NCI-H187 treated with DMSO at 0.1 percent for 48 hours (cell line): ENCODE measurements at places on chromosomes 13 and 19.

- DNase-seq = no peak
Measured at GRCh38 chr13:42796747-42797356, 15.5 kb downstream of the FAM216B start.

DNA sequence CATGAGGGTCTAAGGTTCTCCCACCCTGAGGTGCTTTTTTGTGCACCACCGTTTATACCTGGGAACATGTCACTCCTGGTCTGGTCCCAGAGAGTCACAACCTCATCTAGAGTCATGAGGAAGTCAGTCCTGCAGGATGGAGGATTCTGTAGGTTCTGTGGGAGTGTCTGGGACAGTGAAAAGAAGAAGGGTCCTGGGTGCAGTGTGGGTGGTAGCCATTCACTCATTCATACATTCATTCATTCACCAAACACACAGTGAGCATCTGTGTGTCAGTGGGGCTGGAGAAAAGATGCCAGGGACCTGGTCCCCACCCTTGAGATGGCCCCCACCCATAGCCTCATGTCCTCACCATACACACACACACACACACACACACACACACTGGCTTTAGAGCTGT is 8.7 kb upstream of the CEACAM18 start:
- no peak for DNase-seq

DNA sequence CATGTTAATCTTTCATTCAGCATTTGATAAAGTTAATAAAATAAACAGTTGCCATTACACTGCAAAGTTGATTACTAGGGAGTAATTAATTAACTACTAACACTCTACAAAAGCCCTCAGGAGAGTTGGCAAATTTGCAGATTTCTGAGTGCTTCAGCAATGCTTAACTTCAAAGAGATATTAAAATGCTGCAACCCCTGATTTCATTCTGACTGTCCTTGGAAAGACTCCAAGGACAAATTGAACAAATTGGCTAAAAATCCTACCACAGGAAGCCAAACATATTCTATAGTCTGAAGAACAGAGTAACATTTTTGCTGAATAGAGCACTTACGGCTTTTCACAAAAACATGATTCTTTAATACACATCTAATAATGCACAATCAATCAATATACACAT is 1543.0 kb downstream of the SLITRK5 start:
- no peak for DNase-seq

GRCh38 chr13:27424246-27425157 is at the start of gene GTF3A:
Gene GTF3A, plus strand, starts transcription at chr13:27424619.
- DNase-seq = no peak

- no peak for DNase-seq
Measured at GRCh38 chr13:68254151-68254550, 1024.0 kb upstream of the PCDH9 start.

DNA sequence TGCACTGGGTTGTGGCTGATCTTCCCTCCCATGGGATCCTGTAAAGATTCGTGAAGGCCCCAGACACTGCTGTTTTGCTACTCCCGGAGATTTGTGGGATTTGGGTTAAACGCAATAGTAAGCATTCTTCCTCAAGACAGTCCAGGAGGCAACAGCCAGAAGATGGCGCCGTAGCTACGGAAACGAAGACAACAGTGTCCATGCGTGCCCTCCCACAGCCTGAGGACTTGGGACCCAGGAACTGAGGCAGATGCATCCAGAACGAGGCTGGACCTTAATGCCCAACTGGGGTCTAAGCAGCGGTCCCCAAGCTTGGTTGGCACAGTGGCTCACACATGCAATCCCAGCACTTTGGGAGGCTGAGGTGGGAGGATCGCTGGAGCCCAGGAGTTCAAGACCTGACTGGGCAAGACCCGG is 57.6 kb upstream of the ZNF507 start:
- no peak for DNase-seq

DNA sequence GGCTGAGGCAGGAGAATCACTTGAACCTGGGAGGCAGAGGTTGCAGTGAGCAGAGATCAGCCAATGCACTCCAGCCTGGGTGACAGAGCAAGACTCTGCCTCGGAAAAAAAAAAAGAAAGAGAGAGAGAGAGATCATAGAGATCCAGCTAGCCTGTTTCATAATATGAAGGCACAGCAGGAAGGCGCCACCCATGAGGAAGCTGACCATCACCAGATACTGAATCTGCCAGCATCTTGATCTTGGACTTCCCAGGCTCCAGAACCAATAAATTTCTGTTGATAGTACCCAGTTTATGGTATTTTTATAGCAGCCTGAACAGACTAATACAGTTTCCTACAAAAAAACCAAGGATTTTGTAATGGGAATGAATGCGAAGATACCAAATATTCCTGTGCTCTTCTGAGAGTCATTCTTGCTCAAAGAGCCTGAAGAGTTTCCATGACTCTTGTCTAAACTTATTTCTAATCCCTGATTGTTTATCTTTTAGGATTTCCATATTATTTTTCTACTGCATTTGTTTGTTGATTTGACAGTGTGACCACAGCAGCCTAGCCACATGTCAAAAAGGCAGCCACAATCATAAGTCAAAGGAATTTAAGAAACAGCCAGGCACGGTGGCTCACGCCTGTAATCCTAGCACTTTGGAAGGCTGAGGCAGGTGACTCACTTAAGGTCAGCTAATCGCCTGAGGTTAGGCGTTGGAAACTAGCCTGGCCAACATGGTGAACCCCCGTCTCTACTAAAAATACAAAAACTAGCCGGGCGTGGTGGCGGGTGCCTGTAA is 37.7 kb upstream of the PDCD5 start:
- DNase-seq = no peak

DNA sequence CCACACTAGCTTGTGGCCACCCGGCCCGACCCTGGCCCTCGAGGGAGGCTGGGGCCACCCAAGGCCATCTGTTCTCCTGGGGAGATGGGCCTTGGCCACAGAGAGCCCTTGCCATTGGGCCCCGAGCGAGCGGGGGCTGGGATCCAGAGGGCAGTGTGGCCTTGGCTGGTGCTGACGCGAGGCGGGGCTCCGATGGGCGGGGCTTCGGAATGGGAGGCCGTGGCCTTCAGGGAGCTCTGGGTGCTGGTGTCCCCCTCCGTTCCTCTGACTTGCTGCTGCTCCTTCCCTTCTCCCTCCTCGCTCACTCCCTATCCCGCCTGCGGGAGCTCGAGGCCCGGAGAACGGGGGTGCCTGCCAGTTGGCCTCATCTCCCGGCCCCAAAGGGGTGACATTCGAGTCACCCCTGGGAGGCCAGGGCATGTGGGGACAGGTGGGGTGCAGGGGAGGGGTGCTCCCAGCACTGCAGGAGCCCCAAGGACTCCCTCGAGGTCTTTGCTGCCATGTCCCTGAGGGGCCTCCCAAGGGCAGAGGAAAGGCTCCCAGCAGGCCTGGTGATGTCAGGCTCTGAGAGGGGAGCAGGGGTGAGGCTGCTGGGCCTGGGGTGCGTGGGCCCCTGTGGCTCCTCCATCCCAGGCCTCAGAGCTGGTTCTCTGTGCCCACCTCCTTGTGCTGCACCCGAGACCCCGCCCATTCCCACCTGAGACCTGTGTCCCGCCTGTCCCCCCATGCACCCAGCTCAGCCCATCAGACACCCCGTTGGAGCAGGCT is 4.2 kb downstream of the NCLN start:
- no peak for DNase-seq

DNA sequence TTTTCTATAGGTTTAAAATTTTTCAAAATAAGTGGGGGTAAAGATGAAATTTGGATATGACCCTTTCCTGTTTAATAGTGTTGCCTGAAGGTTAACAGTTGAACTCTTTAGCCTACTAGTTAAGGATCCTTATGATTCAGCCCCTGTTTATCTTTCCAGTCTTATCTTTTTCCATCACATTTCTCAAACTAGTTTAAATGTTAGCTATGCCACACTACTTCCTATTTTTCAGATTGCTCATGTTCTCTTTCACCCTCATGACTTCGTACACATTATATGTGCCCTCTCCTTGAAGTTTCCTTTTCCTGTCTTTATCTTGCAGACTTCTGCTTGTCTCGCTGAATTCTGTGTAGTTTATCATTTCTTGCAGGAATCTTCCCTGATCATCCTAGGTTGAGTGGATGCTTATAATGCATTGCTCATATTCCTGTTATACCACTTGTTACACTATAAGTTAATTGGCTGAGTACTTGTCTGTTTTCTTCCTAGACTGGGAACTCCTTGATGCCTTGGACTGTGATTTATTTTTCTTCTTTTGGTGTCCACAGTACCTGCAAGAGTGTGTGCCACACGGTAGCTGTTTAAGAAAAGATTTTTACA is 86.7 kb downstream of the FNDC3A start:
- no peak for DNase-seq

GRCh38 chr19:45290381-45290931 is 32.2 kb downstream of the CKM start:
- DNase-seq = no peak

DNA sequence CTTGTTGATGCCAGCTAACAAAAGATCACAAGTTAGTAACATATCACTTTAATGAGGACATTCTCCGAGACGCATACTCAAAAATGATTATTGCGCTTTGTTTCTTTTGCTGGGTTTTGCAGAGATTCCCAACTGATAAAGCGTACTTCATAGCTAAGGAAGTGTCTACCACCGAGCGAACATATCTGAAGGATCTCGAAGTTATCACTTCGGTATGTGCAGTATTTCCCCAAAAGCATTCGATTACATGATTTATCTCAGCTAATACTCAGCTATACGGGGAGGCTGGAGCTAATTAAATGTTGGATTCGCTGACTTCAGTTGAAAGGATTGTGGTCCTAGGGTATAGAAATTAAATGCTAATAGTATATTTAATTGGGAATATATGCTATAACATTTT is 166.3 kb downstream of the STK24 start:
- DNase-seq = no peak

GRCh38 chr13:102608974-102609373 is 12.2 kb downstream of the TPP2 start:
- DNase-seq = no peak

DNA sequence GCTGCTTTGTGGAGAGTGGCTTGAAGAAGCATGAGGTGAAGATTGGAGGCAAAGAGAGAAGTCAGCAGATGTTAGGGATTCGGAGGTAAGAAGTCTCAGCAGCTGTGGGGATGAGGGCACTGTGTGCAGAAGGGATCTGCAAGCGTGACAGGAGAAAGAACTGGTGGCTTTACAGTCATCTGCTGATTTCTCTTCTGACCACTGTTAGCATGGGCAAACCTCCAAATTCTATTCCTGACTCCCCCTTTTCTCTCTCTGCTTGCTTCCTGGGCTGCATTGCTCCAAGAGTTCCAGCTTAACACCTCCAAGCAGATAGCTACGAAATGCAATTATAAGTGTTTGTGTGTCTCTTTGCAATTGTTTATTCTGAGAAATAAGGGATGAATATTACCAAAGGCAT is 159.6 kb downstream of the GGACT start:
- DNase-seq = no peak

DNA sequence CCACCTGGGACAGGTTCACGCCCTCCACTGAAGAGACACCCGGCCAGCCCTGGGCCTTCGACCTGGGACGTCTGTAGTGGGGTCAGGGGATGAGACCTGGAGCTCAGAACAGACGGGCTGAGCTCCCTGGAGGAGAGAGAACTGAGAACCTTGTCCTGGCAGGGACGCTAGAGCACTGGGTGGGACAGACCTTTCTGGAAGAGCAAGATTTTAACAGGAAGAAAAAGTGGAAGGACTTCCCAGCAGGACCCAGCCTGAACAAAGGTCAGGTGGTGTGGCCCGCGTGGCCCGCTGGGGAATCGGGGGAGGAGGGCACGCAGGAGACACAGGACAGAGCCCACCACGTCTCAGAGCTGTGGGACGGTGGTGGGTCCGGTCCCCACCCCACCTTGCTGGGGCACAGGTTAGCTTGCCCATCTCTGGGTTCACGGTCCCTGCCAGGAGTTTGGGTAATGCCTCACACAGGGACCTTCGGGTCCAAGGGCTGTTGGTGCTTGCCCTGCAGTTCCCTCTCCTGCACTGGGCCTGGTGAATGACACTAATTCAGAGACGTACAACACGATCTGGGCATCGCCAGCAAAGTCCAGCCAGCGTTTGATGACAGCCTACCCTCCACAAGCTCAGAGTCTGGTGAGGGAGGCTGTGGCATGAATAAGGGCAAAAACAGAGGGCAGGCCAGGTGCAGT is 1.2 kb upstream of the EFNA2 start:
- no peak for DNase-seq

GRCh38 chr13:76971851-76972829 is 19.7 kb upstream of the CLN5 start:
- DNase-seq = no peak
